ENCODE measurements at places on chromosomes 5 and 9.

- no peak for DNase-seq
Observed at GRCh38 chr5:176700239-176700847, 53.1 kb downstream of the TSPAN17 start.

- DNase-seq, result no peak
Observed at GRCh38 chr5:58259685-58260152, 200.2 kb downstream of the PLK2 start.

- no peak for DNase-seq
Observed at GRCh38 chr9:19085295-19085694, 17.4 kb downstream of the HAUS6 start.

- DNase-seq, result no peak
Observed at GRCh38 chr5:2739360-2740050, 12.0 kb downstream of the IRX2 start.
